Stimulated activated CD4-positive, alpha-beta T cell treated with anti-CD3 and anti-CD28 coated beads, Interleukin-4, amount 100 ng/mL, for 1 hour (primary cell): ENCODE measurements at places on chromosomes 16 and 17.
A peak's percentile ranks its signal among the peaks of the same experiment; 100 is the strongest.

DNA sequence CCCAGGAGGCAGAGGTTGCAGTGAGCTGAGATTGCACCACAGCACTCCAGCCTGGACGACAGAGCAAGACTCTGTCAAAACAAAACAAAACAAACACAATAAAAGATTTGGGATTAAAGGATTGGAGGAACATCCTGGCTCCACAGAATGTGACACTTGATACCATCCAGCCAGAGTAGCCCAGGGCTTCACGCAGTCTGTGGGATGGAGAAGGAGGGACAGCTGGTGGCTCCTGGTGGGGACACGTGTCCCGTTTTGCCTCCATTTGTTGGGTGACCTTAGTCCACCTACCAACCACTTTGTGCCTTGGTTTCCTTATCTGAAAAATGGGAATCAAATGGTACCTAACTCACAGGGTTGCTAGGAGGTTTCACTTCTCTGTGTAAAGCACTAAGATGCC is 12.4 kb upstream of the CYB561 start:
- DNase-seq: no peak

DNA sequence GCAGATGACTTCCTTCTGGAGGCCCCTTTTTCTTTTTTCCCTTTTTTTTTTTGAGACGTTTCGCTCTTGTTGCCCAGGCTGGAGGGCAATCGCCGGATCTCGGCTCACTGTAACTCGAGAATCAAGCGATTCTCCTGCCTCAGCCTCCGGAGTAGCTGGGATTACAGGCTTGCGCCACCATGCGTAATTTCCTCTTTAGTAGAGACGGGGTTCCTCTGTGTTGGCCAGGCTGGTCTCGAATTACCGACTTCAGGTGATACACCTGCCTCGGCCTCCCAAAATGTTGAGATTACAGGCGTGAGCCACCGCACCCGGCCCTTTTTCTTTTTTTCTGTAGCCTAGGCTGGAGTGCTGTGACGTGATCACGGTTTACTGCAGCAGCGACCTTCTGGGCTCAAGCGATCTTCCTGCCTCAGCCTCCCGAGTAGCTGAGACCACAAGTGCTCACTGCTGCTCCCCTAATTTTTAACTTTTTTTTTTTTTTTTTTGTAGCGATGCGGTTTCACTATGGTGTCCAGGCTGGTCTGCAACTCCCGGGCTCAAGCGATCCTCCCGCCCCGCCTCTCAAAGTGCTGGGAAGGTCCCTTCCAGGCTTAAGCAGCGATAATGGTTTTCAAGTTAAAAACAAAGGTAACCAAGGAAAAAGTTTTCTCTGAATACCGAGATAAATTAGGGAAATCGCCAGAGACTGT is 956 bp upstream of the IST1 start:
- DNase-seq: peak; percentile 18

GRCh38 chr17:78223765-78224164 is 7.7 kb upstream of the TMEM235 start:
- no peak for DNase-seq

DNA sequence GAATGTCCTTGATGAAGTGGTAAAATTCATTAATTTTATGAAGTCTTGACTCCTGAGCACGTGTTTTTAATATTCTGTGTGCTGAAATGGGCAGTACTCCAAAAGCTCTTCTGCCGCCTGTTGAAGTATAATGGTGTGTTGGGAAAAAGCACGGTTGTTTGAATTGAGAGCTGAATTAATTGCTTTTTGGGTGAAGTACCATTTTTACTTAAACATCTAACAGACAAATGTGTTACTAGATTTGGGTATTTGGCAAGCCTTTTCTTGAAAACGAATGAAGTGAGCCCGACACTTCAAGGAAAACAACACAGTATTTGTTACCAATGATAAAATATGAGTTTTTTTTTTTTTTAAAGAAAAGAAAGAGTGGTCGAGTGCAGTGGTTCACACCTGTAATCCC is 22.5 kb downstream of the WWP2 start:
- DNase-seq: no peak

DNA sequence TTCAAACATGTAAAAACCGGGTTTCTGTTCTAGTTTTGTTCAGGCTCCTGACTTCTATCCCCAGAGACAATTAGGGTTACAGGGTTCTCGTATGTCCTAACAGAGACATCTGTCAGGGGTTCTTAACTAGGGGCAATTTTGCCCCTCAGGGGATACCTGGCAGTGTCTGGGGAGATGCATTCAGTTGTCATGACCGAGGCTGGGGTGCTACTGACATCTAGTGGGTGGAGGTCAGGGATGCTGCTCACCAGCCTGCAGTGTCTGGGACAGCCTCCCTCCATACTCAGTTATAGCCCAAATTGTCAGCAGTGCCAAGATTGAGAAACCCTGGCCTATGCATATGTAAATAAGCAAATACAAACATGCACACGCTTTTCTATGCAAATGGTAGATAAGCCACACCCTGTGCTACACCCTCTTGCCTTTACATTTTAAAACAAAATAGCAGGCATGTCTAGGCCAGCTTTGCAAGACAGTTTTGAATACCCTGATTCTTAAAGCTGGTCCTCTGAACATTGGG is 37.4 kb downstream of the CLEC16A start:
- peak; percentile 38 for DNase-seq

GRCh38 chr17:48732688-48733629 is 4.4 kb upstream of the HOXB13 start:
- DNase-seq: no peak

DNA sequence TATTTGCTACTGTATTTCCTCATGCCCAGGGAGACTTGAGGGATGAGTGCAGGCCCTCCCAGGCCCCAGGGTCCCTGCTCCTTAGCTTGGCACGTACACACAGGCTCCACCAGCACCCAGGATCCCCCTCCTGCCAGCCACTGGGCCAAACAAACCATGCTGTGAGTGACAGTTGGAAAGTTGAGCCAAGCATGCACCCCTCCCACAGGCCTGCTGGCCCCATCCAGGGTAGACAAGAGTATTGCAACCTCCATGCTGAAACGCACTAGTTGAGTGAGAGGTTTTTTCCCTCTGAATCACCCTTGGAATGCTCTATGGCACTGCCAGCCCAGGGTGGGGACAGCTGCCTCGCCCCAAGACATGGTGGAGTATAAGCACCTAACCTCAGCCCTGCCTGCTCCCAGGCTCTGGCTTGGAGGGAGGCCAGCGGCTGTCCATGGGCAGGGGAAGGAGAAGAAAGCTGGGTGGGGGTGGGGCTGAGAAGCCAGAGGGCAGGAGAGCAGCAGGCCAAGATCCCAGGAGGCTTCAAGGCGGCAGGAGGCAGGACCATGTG is 49.6 kb downstream of the PITPNM3 start:
- no peak for DNase-seq

DNA sequence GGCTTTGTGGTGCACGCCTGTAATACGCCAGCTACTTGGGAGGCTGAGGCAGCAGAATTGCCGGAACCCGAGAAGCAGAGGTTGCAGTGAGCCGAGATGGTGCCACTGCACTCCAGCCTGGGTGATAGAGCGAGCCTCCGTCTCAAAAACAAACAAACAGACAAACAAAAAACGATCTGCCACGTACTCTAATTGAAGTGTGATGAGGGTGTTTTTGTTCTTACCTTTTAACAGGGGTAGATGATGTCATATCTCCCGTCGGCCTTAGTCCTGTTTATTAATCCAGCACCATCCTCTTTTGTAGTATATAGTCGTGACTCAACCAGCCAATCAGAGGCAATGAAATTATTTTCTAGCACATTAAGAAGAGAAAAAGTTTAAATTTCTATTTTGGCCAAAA is 58.5 kb downstream of the IQCK start:
- no peak for DNase-seq

DNA sequence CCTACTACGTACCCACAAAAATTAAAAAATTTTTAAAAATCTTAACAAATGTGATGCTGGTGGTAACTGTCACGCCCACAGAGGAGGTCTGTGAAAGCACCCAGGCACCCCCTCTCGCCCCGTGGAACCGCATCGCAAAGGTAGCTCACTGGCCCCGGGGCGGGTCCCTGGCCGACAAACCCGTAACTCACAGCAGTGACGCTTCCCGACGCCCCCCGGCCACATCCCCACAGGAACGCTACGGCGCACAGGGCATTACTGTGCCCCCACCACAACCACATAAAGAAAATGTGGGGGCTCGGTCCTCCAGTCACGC is 366 bp downstream of the ANKS3 start:
- DNase-seq: peak; percentile 30

DNA sequence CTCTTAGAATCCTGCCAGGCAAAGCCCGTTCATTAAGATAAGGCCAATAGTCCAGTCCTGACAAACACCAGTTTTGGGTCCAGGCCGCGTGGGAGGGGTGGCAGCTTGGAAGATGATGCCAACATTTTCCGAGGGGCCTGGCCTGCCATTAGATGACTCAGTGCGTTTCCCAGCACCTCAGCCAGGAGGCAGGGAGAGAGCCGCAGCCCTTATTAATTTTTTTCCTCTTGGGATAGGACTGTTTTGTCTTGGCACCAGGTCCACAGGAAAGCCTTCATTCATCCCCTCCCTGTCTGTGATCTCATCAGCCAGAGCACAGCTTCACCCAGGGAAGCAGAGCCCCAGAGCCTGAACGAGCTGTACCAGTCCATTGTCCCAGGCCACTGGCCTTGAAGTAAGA is 4.7 kb upstream of the NDEL1 start:
- no peak for DNase-seq

DNA sequence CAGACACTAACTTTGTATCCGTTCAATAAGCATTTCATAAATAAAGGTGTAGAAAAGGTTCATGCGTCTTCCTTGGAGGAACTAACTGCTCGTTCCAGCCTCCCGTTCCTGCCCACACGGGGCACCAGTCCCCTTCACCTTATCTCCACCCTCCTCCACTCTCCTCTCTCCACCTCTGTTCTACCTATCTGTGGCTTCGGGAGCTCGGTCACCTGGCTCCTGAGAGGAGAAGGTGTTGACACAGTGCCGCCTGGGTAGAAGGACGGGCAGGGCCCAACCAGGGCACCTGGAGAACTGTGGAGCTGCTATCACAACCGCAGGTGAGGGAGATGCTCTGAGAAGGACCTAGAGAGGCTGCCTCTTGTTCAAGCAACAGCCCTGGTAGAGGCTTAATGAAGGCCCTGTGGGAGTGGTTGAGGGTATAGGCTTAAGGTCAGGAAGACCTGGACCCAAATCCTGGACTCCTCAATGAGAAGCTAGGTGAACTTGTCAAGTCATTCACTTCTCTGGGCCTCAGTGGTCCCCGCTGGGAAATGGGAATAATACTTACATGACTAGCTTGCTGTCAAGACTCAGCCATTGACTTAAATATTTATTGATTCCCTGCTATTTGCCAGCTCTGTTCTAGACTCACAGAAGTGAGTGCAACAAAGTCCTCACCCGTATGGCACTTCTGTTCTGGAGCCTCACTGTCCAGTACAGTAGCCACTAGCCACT is 9.6 kb upstream of the MINK1 start:
- no peak for DNase-seq

DNA sequence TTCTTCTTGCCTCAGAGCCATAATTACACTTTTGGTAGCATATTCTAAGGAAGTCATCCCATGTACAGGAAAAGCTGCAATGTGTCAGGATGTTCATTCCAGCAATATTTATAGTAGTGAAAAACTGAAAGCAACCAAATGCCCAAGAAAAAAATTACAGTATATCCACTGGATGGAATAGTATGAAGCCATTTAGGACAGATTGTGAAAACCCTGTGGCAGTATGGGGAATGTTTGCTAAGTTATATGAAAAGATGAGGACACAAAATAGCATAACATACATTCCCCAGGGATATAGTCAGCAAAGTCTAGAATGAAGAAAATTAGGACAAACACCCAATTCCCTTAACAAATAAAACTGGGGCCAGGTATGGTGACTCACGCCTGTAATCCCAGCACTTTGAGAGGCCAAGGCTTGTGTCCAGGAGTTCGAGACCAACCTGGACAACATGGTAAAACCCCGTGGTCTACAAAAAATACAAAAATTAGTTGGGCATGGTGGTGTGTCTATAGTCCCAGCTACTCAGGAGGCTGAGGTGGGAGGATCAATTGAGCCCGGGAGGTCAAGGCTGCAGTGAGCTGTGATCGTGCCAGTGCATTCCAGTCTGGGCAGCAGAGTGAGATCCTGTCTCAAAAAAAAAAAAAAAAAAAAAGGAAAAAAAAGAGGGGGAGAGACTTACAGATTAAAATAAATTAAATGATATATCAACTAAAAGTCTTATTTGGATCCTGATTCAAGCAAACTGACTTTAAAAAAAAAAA is 2.3 kb downstream of the LRRC3C start:
- DNase-seq: no peak

GRCh38 chr17:49344914-49345313 is 17.1 kb downstream of the ZNF652 start:
- DNase-seq: no peak

- no peak for DNase-seq
These were observed 184.4 kb upstream of the HS3ST3A1 start for GRCh38 chr17:13785981-13786598.

DNA sequence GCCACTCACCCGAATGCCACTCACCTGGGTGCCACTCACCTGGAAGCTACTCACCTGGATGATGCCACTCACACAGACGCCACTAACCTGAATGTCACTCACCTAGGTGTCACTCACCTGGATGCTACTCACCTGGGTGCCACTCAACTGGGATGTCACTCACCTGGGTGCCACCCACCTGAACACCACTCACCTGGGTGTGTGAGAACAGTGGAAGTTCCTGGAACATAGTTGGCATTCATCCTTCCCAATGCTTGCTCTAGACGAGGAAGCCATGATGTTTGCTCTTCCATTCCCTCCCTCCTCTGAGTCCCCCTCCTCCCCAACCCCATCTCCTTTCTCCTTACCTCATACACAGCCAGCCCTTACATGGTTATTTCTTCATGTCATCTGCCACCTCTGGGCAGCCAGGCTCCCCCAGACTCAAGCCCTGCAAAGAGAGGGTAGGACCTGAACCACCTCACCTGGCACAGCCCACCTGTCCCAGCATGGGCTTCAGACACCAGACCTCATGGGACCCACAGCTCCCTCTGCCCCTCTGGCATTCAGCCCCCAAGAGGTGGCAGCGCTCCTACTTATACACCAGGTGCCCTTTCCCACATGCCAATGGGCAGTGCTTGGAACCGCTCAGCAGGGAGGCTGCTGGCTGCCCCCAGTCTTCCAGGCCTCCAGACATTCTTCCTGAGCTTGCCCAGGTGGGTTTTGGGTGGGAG is 171.8 kb upstream of the FOXF1 start:
- DNase-seq: no peak

DNA sequence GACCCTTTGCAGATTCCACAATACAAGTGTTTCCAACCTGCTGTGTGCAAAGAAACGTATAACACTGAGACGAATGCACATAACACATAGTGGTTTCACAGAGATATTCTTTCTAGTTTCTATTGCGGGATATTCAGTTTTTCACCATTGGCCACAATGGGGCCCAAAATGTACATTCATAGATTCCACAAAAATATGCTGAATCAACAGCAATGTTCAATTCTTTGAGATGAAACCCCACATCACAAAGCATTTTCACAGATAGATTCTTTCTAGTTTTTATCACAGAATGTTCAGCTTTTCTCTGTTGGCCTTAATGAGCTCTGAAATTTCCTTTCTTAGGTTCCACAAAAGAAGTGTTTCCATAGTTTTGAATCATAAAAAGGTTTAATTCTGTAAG is 2472.3 kb downstream of the TP53TG3F start:
- DNase-seq: no peak
